ENCODE measurements at places on chromosomes 5 and 9. TPM values are rescaled to one million over a fixed set of nuclear protein-coding genes. Genes with fewer than 3 reads are reported as not detected.

Gene SLC46A2
- not detected for total RNA-seq

Gene CA9
- not detected for total RNA-seq

Gene ZNF354C
- 7.4 TPM for total RNA-seq

Gene NKD2
- 3.7 TPM for total RNA-seq

Gene HTR4
- total RNA-seq: 5.7 TPM

Gene OR4F3
- 0.25 TPM for total RNA-seq

Gene MSX2
- total RNA-seq: 0.50 TPM

Gene OBP2B
- not detected for total RNA-seq

Gene HRCT1
- 2.2 TPM for total RNA-seq

Gene PTGS1
- 138 TPM for total RNA-seq

Gene SLC34A1
- total RNA-seq: not detected

Gene EGFL7
- 15.5 TPM for total RNA-seq

Gene SPINK1
- not detected for total RNA-seq

Gene RAI14
- 89.8 TPM for total RNA-seq
